Adrenal gland (tissue), 19 donors: ENCODE measurements at places on chromosomes 11 and 22. TPM values are rescaled to one million over a fixed set of nuclear protein-coding genes. Genes with fewer than 3 reads are reported as not detected.

DNA sequence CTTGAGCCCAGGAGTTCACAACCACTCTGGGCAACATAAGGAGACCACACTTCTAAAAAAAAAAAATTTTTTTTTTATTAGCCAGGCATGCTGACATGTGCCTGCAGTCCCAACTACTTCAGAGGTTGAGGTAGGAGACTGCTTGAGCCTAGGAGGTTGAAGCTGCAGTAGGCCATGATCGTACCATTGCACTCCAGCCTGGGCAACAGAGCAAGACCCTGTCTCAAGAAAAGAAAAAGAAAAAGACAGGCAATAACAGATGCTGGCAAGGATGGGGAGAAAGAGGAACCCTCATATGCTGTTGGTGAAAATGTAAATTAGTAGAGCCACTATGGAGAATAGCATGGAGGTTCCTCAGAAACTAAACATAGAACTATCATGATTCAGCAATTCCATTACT lies 64.8 kb downstream of the PAK1 start:
- no peak overlapping the region for H3K4me3 ChIP-seq
- no peak for DNase-seq

DNA sequence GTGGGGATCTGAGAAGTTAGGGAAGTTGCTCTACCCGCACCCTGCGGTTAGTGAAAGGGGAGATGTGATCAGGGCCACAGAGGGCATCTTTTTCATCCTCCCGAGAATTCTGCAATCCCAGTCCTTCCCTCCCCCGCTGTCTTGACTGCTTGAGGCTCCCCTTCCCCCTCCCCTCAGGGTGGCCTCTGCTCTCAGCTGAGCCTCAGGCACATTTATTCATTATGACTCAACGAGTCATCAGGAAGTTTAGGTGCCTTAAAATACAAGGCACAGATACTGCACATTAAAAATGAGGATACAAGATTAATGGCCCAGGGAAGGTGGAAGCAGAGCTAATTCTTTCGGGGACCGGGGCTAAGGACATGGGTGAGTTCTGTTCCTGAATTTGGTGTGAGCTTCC lies 104.0 kb downstream of the CACNA1I start:
- no peak overlapping the region for H3K27ac ChIP-seq
- H3K4me3 ChIP-seq, result no peak overlapping the region
- H3K4me1 ChIP-seq, result no peaks in the 10 kb centered on the region
- DNase-seq, result no peak
- H3K36me3 ChIP-seq, result no peaks in the 10 kb centered on the region

DNA sequence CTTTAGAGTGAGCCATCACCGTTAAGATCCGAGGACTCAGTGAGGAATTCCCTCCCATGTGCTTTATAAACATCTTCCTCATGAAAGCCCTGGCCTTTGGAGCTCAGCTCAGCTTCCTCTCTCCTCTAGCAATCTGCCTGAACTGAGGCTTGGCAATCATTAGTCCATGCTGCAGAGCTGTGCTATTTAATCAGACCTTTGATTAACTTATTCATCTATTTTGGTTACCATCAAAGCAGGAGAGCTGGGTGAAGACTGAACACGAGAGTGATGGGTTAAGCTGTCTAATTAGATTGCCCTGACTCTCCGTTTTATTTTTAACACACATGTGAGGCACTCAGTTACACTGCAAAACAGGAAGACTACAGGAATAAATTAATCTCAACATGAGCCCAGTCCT lies 351.3 kb downstream of the LARGE1 start:
- H3K36me3 ChIP-seq, result no peaks in the 10 kb centered on the region
- DNase-seq, result no peak
- no peak overlapping the region for H3K4me3 ChIP-seq
- H3K27ac ChIP-seq, result no peak overlapping the region
- no peaks in the 10 kb centered on the region for H3K27me3 ChIP-seq

DNA sequence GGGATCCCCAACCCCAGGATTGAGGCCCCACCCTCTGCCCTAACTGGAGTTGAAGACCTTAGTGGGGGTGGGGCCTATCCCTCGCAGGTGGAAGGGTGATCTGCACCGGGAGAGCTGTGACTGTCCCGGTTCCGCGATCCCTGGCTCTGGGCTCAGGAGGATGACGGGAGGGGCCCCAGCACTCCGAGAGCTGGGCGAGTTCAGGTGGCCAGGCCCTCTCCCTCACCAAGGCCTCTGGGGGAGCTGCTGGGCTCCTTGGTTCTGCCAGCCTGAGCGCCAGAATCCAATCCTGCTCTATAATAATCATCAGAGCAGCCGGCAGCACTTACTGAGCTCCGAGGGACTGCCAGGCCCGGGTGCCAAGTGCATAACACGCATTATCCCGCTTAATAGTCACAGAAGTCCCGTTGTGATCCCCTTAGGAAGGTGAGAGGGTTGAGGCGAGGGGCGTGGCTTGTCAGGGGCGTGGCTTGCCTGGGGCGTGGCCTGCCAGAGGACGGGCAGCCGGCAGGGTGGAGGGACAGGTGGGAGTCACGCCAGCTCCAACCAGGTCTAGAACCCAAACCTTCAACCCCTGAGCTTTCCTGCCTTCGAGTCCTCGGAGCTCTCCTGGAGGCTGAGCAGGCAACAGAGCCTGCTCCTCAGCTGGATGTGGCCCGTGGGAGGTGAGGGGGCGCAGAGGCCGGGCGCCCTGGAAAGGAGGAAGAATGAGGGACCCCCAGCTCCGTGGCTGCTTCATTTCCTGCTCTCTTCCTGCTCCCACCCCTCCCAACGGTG lies 7.3 kb upstream of the SYT7 start:
- no peaks in the 10 kb centered on the region for H3K36me3 ChIP-seq
- H3K4me3 ChIP-seq, result no peak overlapping the region
- DNase-seq, result no peak
- no peak overlapping the region for H3K27ac ChIP-seq
- H3K4me1 ChIP-seq, result peaks cover 13% of the 10 kb centered on the region

DNA sequence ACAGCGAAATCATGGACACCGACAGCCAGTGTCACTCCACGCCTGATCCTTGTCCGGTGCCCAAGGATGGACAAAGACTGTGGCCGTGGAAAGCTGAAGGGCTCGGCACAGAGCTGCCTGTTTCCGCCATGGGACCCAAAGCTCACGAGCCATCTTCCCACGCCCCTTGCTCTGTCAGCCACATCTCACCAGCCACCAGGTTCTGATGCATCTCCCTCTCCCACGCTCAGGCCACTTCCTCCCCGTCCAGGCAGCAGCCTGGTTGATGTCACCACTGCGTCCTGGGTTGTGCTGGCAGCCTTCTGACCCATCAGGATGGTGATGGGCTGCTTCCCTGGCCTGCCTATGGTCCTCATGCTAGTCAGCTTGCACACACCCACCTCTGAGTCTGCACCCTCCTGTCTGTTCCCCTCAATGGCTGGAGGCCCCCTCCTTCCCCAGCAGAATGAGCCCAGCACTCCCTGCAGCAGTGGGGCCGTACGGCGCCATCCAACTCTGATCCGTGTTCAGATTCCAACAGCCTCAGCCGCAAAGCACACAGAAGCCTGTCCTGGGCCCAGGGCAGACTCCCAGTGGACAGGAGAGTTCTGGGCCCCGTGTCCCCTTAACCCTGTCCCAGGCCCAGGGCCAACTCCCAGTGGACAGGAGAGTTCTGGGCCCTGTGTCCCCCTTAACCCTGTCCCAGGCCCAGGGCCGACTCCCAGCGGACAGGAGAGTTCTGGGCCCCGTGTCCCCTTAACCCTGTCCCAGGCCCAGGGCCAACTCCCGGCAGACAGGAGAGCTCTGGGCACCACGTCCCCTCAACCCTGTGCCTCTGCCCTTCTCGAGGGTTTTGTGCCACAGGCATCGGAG lies 259.5 kb downstream of the BRD1 start:
- no peaks in the 10 kb centered on the region for H3K27me3 ChIP-seq
- no peaks in the 10 kb centered on the region for H3K36me3 ChIP-seq
- no peak overlapping the region for H3K4me3 ChIP-seq
- H3K27ac ChIP-seq, result no peak overlapping the region
- DNase-seq, result no peak
- no peaks in the 10 kb centered on the region for H3K4me1 ChIP-seq

DNA sequence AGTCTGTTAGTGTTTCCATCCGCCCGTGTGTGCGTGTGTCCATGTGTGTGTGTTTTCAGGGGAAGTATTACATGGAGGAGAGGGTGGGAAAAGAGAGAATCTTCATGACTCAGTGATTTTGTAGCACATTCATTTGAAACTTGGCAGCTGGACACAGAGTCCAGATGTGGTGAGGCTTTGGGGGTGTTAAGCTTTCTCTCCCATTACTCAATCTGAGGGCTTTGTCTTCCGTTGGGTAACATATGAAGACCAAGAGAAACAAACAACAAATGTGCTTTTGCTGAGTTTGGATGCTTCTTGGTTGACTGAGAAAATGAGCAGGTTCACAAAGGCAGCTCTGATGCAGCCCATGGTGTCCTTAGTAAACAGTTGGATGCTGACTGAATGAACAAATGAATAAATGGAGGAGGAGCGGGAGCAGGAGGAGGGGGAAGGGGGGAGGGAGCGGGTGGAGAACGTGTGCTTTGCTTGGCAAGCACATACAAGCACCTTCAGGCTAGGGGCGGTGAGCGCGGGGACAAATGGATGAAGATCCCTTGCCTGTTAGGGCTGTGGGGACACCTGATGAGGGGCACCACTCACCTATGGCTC lies 104.3 kb downstream of the ST3GAL4 start:
- DNase-seq, result no peak
- no peak overlapping the region for H3K27ac ChIP-seq
- H3K27me3 ChIP-seq, result no peaks in the 10 kb centered on the region
- no peaks in the 10 kb centered on the region for H3K36me3 ChIP-seq
- no peaks in the 10 kb centered on the region for H3K4me1 ChIP-seq
- H3K4me3 ChIP-seq, result no peak overlapping the region

GRCh38 chr11:64089027-64089360 lies 53.3 kb downstream of the FLRT1 start:
- peak overlapping the region; percentile 44 for H3K27ac ChIP-seq
- H3K4me1 ChIP-seq, result peaks cover 12% of the 10 kb centered on the region
- no peaks in the 10 kb centered on the region for H3K27me3 ChIP-seq
- no peaks in the 10 kb centered on the region for H3K36me3 ChIP-seq

OR51E1 gene
- not detected for polyA plus RNA-seq

C22orf31 gene
- 1.9 TPM for polyA plus RNA-seq

KDELR3 gene
- polyA plus RNA-seq, result 11.0 TPM

CDC45 gene
- 2.2 TPM for polyA plus RNA-seq
